CD4-positive, alpha-beta T cell (primary cell): ENCODE measurements at places on chromosomes 5 and 9. TPM values are rescaled to one million over a fixed set of nuclear protein-coding genes. Genes with fewer than 3 reads are reported as not detected.

- H3K27me3 ChIP-seq: no peaks in the 10 kb centered on the region
- peaks cover 6% of the 10 kb centered on the region for H3K4me1 ChIP-seq
- DNase-seq: no peak
- no peak overlapping the region for H3K4me3 ChIP-seq
Observed at GRCh38 chr9:127081250-127082185, 40.9 kb downstream of the ANGPTL2 start.

GRCh38 chr5:34676416-34676815, 20.3 kb downstream of the RAI14 start:
- no peak for DNase-seq
- H3K4me1 ChIP-seq: no peaks in the 10 kb centered on the region
- H3K27ac ChIP-seq: no peak overlapping the region
- H3K4me3 ChIP-seq: no peak overlapping the region

DNA sequence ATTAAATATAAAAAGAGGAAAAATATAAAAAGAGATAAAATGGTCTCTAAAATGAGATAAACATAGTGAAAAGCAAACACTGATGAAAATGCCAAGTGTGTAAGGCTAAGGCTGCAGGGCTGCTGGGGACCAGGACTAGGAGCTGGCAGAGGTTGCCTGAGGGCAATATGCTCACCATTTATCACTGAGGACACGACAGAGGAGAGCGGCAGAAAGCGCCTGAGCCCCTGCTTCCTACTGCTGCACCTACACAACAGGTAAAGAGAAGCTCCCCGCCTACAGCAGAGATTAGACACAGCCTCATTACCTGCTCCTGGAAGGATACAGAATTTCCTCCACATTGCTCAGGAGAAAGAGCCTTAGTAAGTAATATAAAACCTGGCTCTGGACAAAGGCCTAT, 70.7 kb upstream of the PPP1R2B start:
- DNase-seq: no peak
- no peaks in the 10 kb centered on the region for H3K36me3 ChIP-seq
- H3K27ac ChIP-seq: no peak overlapping the region
- no peaks in the 10 kb centered on the region for H3K4me1 ChIP-seq
- no peak overlapping the region for H3K4me3 ChIP-seq

STPG3 gene
- total RNA-seq: not detected
